ENCODE measurements at places on chromosomes 12 and 14. TPM values are rescaled to one million over a fixed set of nuclear protein-coding genes. Genes with fewer than 3 reads are reported as not detected.

The CDH24 gene
- 18.8 TPM for total RNA-seq

The VRTN gene
- 128 TPM for total RNA-seq

The COQ10A gene
- total RNA-seq: 26.2 TPM

The FAM90A1 gene
- total RNA-seq: 0.39 TPM

The KRT5 gene
- not detected for total RNA-seq

The KCNK10 gene
- total RNA-seq: 0.53 TPM

The XPOT gene
- 111 TPM for total RNA-seq

The CLEC6A gene
- total RNA-seq: 0.11 TPM

The MTERF2 gene
- 7.0 TPM for total RNA-seq

GRCh38 chr12:110024051-110024450 is 24.3 kb downstream of the C12orf76 start:
- H3K4me1 ChIP-seq: peaks cover 12% of the 10 kb centered on the region
- H3K36me3 ChIP-seq: peaks cover 8% of the 10 kb centered on the region
- no peaks in the 10 kb centered on the region for H3K27me3 ChIP-seq
- H3K27ac ChIP-seq: no peak overlapping the region

- H3K27ac ChIP-seq: no peak overlapping the region
- no peaks in the 10 kb centered on the region for H3K4me1 ChIP-seq
- no peak overlapping the region for H3K4me3 ChIP-seq
Observed at GRCh38 chr12:68768431-68768939, 22.5 kb downstream of the SLC35E3 start.

- H3K27ac ChIP-seq: no peak overlapping the region
- H3K4me3 ChIP-seq: no peak overlapping the region
- peaks cover 14% of the 10 kb centered on the region for H3K4me1 ChIP-seq
- no peak for DNase-seq
- H3K27me3 ChIP-seq: no peaks in the 10 kb centered on the region
Observed at GRCh38 chr12:68868043-68868790, 60.2 kb downstream of the MDM2 start.

DNA sequence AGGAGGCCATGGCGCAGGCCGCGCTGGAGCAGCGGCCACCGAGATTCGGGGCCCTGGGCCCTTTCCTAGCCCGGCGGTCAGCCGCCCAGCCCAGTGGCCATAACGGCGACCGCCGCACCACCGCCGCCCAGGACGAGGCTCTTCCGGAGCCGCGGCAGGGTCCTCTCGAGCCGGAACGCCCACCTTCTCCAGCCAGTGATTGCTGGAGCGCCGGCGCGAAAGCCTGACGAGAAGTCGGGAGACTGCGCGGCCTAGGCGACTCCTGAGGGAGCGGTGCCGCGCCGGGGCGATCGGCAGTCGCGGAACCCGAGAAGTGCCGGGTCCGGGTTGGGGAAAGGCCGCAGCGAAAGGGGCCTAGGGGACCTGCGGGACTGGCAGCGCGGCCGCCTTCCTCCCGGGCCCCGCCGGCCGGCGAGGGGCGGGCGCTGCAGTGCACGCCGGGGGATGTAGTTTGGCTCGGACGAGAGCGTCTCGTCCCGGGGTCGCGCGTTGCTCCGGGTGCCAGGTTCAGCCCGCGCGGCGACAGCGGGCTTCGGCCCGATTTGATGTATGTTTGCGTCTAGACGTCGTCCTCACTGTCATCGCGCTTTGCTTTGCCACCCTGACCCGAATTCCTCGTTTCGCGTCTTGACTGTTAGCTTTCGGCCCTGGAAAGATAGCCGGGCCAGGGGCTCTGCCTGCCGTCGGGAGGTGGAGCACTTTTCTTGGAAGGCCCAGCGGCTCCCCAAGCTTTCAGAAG is at the start of gene VTI1B:
Gene VTI1B, minus strand, starts transcription at position 153 of the 739 bp plus-strand sequence. Its CDS starts 143 bp downstream, at position 10.
- H3K36me3 ChIP-seq: peaks cover 23% of the 10 kb centered on the region
- DNase-seq: peak; percentile 81
- no peaks in the 10 kb centered on the region for H3K27me3 ChIP-seq
- peak within 1 kb of the TSS; percentile 80 for H3K4me3 ChIP-seq
- H3K4me1 ChIP-seq: peaks cover 20% of the 10 kb centered on the region
- peak within 1 kb of the TSS; percentile 96 for H3K27ac ChIP-seq

GRCh38 chr14:100749967-100750597 is 23.4 kb downstream of the DLK1 start:
- no peak overlapping the region for H3K27ac ChIP-seq
- H3K27me3 ChIP-seq: peaks cover 4% of the 10 kb centered on the region
- H3K4me3 ChIP-seq: no peak overlapping the region
- H3K4me1 ChIP-seq: no peaks in the 10 kb centered on the region

GRCh38 chr12:24360461-24360860 is 411.0 kb upstream of the SOX5 start:
- no peak overlapping the region for H3K27ac ChIP-seq
- no peak for DNase-seq
- peaks cover 12% of the 10 kb centered on the region for H3K4me1 ChIP-seq
- no peak overlapping the region for H3K4me3 ChIP-seq
- no peaks in the 10 kb centered on the region for H3K36me3 ChIP-seq
- H3K27me3 ChIP-seq: no peaks in the 10 kb centered on the region

DNA sequence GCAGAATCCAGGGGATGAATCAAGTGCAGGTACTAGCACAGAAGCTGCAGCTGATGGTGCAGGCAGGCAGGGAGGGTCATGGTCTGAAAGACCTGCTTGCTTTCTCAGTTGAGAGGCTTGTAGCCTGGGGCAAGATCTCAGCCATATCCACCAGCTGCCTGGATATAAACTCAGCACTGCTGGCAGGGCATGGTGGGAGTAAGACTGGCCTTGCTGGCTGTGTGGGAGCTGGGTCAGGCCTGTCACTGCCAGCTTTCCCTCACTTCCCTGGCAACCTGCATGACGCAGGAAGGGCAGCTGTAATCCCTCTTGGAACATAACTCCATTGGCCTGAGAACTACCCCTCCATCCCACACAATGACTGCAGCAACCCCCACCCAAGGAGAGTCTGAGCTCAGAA is 230.1 kb downstream of the ANO6 start:
- H3K27me3 ChIP-seq: no peaks in the 10 kb centered on the region
- H3K4me1 ChIP-seq: no peaks in the 10 kb centered on the region
- no peak overlapping the region for H3K4me3 ChIP-seq
- H3K27ac ChIP-seq: no peak overlapping the region
- H3K36me3 ChIP-seq: peaks cover 26% of the 10 kb centered on the region
- DNase-seq: no peak

DNA sequence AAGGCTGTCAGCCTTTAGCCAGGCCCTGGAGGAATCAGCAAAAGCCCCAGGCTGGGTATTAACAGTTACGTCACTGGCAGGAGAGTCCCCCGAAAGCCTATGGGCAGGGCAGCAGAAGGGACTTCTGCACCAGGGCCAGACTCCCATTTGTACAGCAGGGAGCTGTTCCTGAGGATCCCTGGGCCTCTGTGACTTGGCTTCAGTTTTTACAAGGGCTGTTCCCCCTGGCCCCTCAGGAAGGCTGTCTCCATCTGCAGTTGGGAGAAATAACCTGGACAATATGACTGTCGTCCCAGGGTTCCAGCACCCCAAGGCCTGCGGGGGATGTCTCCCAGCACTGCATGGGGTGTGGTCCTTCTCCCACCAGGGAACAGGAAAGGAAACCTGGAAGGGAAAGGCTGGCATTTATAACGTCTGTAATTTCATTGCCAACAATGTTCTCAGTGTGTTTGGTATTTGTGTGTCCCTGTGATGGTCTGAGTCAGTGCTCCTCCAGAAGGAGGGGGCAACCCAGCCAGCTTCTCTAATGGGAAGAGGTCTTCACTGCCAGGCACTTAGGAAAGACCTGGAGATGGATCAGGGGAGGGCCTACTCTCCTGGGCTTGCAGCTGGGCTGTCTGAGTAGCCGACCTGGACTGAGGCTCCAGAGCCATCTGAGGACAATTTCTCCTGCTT is 42.4 kb downstream of the ERH start:
- no peak overlapping the region for H3K27ac ChIP-seq
- DNase-seq: no peak
- H3K4me3 ChIP-seq: no peak overlapping the region
- no peaks in the 10 kb centered on the region for H3K27me3 ChIP-seq
- peaks cover 8% of the 10 kb centered on the region for H3K4me1 ChIP-seq

DNA sequence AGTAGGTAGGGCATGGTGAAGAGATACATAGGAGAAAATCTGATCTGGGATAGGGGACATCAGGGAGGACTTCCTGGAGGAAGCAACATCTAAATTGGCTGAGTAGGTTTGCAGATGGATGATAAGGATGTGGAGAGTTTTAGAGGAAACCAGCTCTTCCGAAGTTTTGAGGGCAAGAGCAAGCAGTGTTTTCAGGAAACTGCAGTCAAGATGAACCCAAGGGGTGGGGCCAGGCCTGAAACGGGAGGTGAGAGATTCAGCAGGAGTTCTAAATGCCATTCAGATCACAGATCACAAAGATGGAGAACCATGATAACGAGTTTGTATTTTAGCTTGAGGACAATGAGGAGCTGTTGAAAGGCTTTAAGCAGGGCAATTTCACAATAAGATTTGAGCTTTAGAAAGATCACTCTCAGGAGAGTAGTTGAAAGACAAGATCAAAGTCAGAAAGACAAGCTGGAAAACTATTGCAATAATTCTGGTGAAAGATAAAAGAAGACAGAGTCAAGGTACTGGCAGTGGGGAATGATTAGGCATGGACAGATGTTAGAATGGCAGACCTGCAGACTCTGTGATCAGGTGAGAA is 70.1 kb upstream of the PLXNC1 start:
- H3K36me3 ChIP-seq: no peaks in the 10 kb centered on the region
- no peaks in the 10 kb centered on the region for H3K27me3 ChIP-seq
- peaks cover 17% of the 10 kb centered on the region for H3K4me1 ChIP-seq
- DNase-seq: no peak
- no peak overlapping the region for H3K27ac ChIP-seq

Data from WTC11 (cell line).